GM23338 (cell line): ENCODE measurements at places on chromosomes 2 and 18.
A peak's percentile ranks its signal among the peaks of the same experiment; 100 is the strongest.

GRCh38 chr2:234635284-234635683 is 138.4 kb upstream of the ARL4C start:
- DNase-seq, result no peak

DNA sequence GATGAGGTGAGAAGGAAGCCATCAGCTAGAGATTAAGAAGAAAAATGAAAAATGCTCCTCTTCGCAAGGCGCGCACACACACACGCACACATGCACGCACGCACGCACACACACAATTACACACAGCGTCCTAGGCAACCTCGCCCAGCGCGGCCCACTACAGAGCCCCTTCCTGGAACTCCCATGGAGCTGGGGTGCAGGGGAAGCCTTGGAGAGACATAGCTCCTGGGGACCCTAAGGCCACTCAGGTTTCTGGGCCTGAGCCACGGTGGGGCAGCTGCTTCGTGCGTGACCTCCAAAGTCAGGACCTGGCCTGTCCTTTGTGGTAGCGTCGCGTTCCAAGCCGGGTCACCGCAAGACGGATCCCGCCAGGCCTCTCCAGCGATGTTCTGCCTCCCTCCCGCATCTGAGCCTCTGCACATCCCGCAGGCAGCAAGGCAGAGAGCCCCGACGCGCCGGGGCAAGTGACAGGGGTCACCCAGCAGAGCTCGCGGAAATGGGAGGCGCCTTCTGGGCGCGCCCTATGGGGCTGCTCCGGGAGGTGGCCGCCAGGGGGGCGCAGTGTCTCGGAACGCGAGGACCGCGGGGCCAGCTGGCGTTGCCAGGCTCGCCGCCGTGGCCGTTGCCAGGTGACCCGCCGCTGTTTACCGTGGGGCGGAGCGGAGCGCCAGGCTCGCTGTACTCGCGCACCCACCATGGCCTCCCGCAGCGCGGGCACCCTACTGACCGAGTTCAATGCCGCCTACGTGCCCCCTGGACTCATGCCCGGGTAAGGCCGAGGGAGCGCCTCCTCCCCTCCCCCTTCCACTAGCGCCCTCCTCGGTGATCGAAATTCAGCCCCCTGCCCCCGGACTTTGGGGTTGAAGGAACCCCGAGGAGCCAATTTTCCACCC is 79.0 kb downstream of the CIB4 start:
- peak; percentile 61 for DNase-seq

DNA sequence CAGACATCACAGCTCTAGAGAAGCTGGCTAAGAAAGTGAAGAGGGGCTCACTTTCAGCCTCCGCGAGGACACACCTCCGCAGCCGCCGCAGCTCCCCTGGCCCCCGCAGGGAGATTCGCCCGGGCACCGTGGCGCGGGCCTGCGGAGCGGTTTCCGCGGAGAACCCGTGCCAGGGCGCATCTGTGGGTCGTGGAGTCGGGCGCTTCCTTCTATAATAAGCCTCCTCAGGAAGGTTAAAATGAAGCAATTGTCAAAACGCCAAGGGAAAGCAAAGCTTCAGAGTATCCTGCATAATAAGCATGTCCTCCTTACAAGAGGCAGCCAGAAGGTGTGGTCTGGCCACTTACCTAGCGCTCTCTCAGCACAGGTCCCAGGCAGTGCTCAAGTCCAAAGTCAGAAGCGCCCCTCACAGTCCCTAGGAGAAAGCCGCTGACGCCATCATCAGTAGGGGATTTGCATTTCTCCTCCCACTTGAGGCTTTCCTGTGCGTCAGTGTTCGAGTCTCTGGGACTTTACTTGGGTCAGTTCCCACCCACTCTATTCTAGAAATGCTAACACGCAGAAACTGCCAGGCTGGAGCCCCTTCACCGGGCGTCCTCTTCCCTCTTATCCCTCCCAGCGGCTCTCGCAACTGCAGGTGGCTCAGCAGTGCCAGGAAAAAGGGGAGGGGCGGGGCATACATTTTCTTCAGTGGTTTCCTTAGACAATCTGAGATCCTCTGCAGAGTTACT is at the start of gene STAT4:
Gene STAT4, minus strand, starts transcription at position 395 of the 731 bp plus-strand sequence. CDS start 2,791 bp downstream, outside the sequence.
- DNase-seq, result peak; percentile 87

- no peak for DNase-seq
These were observed 121.5 kb upstream of the CREB1 start for GRCh38 chr2:207408086-207408794.

DNA sequence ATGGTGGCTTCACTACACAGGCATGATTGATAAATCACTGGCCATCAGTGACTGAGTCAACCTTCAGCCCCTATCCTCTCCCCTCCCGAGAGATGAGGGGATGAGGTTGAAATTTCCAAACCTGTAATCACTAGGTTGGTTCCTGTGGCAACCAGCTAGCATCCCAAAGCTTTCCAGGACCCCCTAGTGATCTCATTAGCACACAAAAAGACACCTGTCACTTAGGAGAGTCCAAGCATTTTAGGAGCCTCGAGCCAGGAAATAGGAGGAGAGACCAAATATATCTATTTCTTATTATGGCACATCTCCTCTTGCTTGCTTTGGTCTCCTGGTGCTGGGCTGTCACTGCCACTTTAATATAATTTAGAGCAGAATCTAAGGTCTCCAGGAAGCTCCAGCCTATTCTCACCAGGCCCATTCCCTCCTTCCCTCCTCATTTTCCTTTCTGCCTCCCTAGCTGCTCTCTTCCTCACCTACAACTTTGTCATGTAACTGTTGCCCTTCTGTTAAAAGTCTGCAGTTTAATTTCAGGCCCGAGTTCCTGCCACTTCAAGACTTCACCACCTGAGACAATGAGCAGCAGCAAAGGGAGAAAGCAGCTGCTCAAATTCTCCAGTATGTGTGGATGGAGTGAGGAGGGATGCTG is 33.2 kb upstream of the NAB1 start:
- DNase-seq, result peak; percentile 85

- DNase-seq, result no peak
These were observed 14.9 kb downstream of the COPS9 start for GRCh38 chr2:240121190-240121589.

DNA sequence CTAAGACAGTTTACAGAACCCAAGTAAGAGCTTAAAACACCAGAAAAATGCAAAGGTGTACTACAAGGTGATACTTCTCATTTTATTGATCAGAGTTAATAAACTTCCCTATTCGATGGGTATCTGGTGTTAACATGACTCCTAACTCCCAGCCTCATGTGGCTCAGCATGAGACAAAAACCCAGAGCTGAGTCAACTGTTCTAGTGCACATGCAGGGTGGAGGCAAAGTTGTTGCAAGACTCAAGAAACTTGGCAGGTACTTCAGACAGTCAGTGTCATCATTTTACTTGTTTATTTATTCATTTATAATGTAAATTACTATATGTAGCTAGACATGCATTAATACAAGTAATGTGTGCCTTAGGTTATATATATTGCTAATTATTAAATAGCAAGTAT is 216.6 kb upstream of the DSEL start:
- no peak for DNase-seq

- no peak for DNase-seq
These were observed 172.9 kb upstream of the SETBP1 start for GRCh38 chr18:44507729-44508325.

GRCh38 chr2:224126440-224126839 is 87.4 kb upstream of the SERPINE2 start:
- no peak for DNase-seq

GRCh38 chr2:241189093-241189855 is 797 bp downstream of the ANO7 start:
- no peak for DNase-seq

- DNase-seq, result peak; percentile 24
These were observed 203.2 kb downstream of the SH3RF3 start for GRCh38 chr2:109331896-109332848.

DNA sequence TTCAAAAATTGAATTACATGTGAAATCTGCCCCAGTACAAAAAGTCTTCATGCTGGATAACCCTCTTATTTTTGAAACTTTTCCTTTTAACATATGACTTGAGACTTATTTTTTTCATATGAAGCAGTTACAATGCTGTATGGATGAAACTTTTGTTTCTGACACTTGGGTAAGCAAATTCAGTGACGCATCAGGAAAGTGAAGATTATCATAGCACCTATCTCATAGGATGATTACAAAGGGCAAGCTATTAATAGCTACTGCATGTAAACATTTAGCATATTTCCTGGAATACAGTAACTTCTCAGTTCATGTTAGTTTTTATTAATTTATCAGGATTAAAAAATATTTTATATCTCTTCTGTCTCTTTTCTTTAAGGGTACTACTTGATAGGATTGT is 1109.2 kb downstream of the LRP1B start:
- no peak for DNase-seq
